ENCODE measurements at places on chromosomes 16 and 17.

- DNase-seq: no peak
These were observed 34.8 kb downstream of the SYNRG start for GRCh38 chr17:37574427-37574826.

- no peak for DNase-seq
These were observed 19.0 kb upstream of the MON1B start for GRCh38 chr16:77171745-77172635.

GRCh38 chr16:8958344-8959167 is 5.2 kb downstream of the USP7 start:
- no peak for DNase-seq

DNA sequence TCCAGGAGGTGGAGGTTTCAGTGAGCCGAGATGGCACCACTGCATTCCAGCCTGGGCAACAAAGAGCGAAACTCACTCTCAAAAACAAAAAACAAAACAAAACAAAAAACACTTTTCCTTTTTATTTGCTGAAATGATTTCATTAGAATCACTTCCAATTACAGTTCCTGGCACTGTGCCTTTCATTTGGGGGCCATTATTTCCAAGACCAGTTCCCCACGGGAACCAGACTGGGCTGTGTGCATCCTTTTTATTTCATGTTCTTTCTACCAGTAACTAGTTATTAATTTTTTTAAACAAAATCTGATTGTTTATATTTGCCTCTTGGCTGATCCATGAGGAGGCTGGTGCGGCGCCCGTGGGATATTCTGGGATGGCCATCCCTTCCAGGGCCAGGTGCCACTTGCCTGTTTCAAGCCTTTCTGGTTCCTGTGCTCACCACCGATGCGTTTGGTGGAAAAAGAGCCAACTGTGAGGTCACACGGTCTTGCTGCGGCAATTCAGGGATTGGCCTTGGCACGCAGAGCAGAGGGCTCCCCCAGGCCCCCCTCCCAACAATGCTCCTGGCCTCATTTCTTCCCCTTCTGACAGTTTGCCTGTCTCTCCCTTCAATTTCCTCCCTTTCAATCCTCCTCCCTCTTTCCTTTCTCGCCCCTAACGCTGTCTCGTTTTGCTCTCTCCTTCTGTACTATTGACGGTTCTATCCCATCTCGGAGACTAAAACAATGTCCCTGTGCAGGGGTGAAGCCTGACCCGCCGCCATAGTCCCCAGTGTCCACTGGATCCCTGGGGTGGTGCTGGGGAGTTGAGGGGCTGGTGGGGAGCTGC is 13.4 kb downstream of the UBALD1 start:
- DNase-seq: no peak

GRCh38 chr16:26717826-26718225 is 348.9 kb upstream of the C16orf82 start:
- no peak for DNase-seq

DNA sequence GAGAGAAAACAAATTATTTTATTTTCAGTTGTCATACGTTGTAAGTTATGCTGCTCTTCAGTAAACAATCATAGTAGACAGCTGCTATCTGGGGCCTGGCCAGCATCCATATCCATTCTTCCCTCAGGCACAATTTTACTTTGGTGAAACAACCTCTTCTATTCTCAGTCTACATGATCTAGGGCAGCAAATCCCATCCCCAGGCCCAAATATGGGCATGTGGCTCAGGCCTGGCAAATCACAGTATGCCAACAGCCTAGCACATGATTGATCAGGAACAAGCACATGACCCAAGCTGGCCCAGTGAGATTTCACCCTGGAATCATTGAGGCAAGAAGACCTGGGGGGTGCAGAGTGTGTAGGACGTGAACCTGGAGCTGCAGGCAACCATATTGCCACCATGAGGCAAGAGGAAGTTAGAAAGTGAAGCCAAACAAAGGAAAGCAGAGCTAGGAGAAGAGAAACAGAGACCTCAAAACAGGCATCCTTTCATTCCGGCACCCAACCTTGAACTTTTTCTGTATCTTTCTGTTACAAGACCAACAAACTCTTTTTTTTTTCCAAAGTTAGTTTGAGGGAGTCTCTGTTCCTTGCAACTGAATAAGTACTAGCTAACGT is 10.3 kb upstream of the ABCC12 start:
- no peak for DNase-seq

DNA sequence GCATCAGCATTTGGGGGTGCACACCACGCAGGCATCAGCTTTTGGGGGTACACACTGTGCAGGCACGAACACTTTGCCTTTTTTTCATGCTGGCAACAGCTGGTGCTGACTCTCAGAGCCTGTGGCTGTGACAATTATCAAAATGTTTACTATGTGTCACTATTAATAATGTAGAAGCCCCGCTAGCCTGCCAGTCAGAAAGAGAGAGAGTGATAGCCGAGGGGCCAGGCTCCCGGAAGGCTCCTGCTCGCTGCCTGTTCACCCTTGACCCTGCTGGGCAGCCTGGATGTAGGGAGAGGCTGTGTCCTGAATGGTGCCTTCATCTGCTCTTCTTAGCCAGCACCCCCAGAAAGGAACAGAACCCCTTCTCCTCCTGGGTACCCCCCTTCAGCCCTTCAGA is 61.9 kb downstream of the SDK2 start:
- no peak for DNase-seq

- DNase-seq: peak; percentile 38
These were observed 424 bp downstream of the HOXB2 start for GRCh38 chr17:48544349-48545021.

All from stimulated activated CD4-positive, alpha-beta T cell treated with anti-CD3 and anti-CD28 coated beads, Interleukin-4, amount 100 ng/mL, for 1 hour (primary cell).